ENCODE measurements at places on chromosomes 2 and 18.

GRCh38 chr2:190113000-190113399 is 50.5 kb upstream of the MSTN start:
- DNase-seq = no peak

- DNase-seq = no peak
These were observed 46.8 kb upstream of the ANXA4 start for GRCh38 chr2:69694894-69695849.

DNA sequence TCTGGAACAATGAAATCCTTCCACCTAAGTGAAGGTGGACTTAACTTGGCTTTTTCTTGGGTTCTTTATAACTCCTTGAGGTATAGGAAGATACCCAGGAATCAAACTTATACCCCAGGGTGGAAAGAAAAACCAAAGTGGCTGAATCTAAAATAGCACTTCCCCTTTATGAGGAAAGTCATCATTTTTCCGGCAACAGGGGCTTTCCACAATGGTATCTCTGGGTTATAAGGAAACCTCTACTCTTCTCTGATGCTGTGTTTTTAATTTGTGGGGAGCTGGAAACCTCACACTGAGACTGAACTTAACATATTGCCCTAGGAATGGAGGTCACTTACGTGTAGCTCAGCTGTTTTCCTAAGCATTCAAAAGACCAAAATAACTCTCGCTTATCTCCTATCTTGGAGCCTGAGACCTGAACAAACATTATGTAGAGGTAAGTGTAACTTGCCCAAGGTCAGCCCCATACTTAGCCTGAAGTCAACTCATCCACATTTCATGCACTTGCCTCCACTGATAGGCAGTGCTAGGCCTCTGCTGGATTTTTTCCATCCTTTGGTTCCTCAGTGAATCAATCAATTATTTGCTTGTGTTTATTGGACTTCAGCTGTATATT is 117.9 kb downstream of the SETBP1 start:
- DNase-seq = no peak

GRCh38 chr18:23365602-23366001 is 87.5 kb upstream of the RIOK3 start:
- DNase-seq = no peak

GRCh38 chr18:35049111-35050027 is 8.2 kb downstream of the MAPRE2 start:
- DNase-seq = no peak

GRCh38 chr2:129667577-129667976 is 311.9 kb upstream of the RAB6C start:
- no peak for DNase-seq

- DNase-seq = no peak
These were observed 539.6 kb downstream of the SATB2 start for GRCh38 chr2:198917926-198918720.

DNA sequence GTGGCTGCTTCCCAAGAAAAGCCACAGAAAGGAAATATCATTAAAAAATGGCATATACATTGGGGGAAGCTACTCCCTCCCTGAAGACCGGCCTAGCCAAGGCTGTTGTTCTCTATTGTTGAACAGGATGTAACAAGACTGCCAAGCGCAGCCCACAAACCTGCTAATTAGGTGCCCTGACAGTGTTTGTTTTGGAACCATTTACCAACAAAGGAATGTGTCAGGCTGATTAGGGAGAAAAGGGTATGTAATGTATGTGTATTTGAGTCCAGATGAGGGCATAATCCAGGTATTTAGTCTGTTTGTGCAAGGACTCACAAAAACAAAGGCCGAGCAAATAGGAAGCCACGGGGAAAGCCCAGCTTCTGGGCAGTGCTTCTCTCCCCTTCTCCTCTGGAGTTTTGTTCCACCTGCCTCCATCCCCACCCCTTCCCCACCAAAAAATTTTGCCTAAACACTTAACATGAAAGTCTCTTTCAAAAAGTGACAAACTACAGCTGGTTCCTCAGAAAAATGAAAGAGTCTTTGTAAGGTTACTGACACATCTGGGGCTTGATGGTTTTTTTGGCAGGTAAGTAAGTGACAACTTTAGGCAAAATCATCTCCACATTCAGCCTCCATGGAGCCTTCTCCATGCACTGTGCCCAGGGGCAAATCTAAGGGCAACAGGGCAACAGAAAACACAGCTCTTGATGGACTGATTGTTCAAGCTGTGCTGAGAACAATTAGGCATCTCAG is 78.3 kb upstream of the FZD5 start:
- DNase-seq = no peak

DNA sequence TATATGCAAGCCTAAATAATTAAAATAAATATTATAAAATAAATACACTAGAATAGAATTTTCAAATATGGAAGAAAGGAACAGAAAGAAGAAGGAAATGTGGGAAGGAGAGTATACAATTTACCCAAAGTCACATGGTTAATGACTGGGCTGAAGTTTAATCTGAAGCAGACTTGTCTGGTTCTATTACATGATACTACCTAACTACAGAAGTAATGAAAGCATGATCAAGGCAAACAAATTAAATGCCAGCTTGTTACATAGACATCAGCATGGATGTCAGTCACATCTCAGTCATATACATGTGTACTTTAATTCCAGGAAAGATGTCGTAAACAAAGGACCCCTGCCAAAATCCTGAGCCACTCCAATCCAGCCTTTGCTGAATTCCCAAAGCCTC is 1060.8 kb downstream of the CNTNAP5 start:
- DNase-seq = no peak

- DNase-seq = no peak
These were observed 134.3 kb downstream of the THADA start for GRCh38 chr2:43461453-43462073.

GRCh38 chr2:36371928-36372391 is 16.4 kb downstream of the CRIM1 start:
- no peak for DNase-seq

DNA sequence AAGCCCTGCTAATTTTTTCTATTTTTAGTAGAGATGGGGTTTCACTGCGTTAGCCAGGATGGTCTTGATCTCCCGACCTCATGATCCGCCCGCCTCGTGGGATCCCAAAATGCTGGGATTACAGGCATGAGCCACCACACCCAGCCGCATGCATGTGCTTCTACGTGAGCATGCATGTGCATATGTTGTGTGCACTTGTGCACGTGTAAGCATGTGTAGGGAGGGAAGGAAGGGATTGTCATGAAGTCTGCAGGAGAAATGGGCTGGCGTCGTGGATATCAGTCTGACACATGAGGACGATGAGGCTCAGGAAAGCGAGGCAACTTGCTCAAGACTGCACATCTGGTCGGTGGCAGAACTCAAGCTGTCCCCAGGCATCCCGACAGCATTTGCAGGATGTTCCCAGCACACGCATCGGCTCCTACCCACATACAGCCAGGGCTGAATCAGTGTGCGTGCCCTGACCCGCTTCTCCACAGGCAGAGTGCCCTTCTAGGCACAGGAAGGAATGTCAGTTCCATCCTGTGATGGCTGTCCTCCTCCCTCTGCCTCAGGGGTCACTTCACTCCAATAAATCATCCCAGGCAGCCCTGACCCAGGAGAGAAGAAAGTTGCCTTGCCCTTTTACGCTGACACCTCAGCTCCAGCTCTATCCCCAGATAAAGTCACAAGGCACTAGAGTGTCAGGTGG is 49.9 kb upstream of the SLC14A2 start:
- no peak for DNase-seq

- no peak for DNase-seq
These were observed 193.2 kb downstream of the CDH2 start for GRCh38 chr18:27983780-27984179.

GRCh38 chr2:113088213-113088992 is 20.6 kb downstream of the IL1F10 start:
- DNase-seq = no peak

GRCh38 chr2:15636972-15637785 is 45.5 kb downstream of the DDX1 start:
- DNase-seq = peak; percentile 7

GRCh38 chr2:200746301-200746700 is 65.4 kb upstream of the BZW1 start:
- DNase-seq = no peak

- DNase-seq = no peak
These were observed 73.6 kb downstream of the OTX1 start for GRCh38 chr2:63124218-63124617.

DNA sequence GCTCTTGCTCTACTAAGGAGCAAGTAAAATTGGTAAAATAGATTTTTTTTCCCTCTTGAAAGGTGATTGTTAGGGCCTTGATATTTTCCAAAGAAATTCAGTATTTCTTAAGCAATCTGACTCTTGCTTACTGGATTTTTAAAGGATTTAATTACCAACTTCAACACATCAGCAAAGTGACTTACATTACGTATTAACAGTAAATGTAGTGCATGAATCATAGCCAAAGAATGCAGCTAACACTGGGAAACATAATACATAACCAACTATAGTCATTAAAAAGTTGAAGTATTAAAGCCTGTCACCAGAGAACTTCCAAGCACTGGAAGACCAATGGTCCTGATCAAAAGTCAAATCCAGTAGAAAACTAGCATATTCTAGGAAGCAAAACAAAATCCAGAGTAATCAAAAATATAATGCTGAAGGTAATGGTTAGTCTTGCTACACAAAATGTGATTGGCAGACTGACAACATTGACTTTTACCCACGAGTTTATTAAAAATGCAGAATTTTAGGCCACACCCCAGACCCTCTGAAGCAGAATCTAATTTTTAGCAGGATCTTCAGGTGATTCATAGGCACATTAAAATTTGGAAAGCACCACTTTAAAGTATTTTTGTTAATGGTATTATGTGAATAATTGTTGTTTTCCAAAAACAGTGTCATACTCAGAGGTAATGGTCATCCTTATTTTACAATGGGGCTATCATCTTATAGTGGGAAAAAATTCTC is 31.8 kb upstream of the CAVIN2 start:
- no peak for DNase-seq

GRCh38 chr2:29916571-29916970 is 4.8 kb downstream of the ALK start:
- no peak for DNase-seq

DNA sequence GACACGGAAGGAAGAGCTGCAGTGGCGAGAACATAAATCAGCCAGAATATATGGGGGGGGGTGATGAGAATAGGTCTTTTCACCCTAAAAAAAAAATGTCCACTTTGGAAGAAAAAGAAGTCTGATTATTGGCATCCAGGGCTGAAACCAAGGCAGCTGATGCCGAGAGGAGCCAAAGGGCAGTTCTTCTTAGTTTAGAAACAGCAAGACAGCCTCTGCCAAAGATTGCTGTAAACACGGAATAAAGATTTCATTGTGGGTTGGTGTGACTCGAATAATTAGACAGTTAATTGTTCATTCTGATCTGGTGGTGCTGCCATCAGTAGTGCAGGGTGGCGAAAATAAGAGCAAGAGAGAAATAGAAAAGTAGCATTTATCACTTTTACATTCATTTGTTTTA is 3.5 kb downstream of the CDH20 start:
- DNase-seq = no peak

GRCh38 chr18:76803814-76804213 is 18.5 kb upstream of the ZNF236 start:
- peak; percentile 44 for DNase-seq

GRCh38 chr2:74659462-74659861 is 5.4 kb downstream of the SEMA4F start:
- DNase-seq = no peak

GRCh38 chr2:210862283-210863065 is 306.1 kb downstream of the CPS1 start:
- no peak for DNase-seq

- DNase-seq = no peak
These were observed 44.7 kb downstream of the PSD4 start for GRCh38 chr2:113218283-113219091.

DNA sequence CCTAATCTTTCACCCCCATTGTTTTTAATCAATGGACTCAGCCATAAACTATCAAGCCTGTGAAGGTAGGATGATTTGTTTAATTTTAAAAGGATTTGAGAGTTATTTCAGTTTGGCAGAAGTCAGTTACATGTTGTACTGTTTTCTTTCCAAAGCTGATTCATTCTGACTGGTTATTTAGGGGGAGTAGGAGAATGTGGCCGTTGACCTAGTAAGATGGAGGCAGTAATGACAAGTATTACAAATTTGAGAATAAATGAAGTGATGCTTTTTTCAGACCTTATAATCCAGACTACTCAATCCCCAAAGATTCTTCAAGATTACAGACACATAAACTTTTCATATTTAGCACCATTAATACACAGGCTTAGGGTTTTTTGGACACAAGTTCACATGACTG is 4.3 kb downstream of the EPHA4 start:
- DNase-seq = no peak

DNA sequence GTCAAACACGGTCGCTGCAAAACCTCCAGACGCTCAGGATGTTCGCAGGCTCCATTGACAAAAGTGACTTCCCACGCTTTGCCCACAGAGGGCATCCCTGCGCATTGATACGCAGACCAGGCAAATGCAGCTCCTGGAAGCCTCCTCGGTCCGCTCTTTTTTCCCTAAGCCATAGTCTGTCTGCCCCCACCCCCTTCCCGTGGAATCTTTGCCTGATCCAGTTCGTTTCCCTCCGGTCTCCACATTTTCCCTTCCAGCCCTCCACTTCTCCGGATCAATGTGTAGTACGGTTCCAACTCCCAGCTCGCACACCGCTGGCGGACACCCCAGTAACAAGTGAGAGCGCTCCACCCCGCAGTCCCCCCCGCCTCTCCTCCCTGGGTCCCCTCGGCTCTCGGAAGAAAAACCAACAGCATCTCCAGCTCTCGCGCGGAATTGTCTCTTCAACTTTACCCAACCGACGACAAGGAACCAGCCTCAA is at the start of gene DCC:
Gene DCC (plus strand): TSS at position 307 of the 481 bp plus-strand sequence. CDS start 591 bp downstream, outside the sequence.
- DNase-seq = no peak

All from stimulated activated CD4-positive, alpha-beta T cell treated with anti-CD3 and anti-CD28 coated beads, Interleukin-1b, Interleukin-23, amount 100 ng/mL, for 1 hour (primary cell).